ENCODE measurements at places on chromosomes 4 and X.

DNA sequence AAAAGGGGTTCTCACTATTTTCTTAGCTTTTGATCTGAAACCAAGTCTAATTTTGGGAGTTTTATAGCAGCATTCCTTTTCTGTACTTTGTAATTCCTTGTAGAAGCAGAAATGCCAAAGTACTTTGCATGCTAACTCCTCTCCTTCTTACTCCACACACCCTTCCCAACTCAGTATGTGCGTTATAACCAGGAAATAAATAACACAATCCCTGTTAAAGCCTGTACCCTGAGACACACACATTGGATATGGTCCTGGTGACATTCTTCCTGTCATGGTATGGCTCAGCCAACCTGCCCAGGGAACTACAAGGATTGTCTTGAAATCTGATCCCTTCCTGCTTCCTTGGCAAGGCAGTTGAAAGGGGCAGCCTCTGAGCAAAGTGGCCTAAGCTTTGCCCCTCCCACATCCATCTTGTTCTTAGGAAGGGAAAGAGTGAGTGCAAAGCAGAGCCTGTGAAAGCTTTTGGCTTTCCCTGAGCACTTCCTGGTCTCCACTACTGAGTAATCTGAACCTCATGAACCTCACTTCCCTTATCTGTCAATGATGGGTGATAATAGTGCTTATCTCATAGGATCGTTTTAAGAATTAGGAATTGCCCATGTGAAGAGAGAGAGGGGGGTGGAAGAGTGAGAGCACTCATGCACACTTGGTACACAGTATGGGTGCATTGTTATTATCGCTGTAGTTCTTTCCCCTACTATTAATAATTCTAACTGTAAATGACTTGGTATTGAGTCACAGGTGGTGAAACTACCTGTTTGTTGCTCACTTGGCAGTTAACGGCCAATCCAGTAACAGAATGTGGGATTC lies 109.3 kb downstream of the AFF2 start:
- no peak for DNase-seq

DNA sequence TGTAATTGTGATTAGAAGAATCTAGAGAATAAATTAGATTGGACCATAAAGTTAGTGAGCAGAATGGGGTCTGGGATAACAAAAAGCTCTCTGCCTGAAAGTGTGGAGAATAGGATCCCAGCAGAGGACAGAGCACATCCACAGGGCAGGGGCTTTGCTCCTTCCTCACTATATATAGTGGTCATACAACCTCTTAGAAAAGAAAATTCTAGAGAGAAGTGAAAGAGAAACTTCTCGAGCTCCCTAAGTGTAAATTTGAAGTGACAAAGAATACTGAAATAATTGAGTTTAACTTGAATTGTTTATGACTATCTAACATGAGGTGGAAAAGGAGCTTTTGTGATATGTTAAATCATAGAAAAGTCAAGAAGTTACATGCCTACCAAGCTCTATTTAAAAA lies 14.9 kb downstream of the ADAM29 start:
- DNase-seq, result no peak

GRCh38 chrX:2576793-2577192 lies 76.0 kb upstream of the DHRSX start:
- no peak for DNase-seq

GRCh38 chrX:16931371-16931770 lies 15.1 kb upstream of the REPS2 start:
- DNase-seq, result no peak

DNA sequence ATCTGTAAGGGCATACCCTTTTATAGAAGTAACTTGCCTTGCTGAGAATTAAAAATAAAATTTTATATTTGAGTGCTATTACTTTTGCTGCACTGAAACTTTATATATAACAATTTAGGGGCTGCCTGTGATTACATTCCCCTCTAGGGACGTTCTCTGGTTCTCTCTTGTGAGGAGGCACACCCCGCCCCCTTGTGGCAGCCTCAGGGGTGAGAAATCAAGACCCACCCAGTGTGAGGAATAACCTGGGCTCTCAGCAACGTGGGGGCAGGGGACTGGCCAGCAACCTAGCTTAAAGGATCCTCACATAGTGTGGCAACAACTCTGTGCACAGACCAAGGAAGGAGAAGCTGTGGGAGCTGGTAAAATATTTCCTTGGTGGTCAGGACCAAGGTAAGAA lies 43.7 kb downstream of the MAGEA9 start:
- DNase-seq, result peak; percentile 1

- DNase-seq, result no peak
Measured at GRCh38 chr4:26113339-26113940, 199.4 kb downstream of the SMIM20 start.

- no peak for DNase-seq
Measured at GRCh38 chr4:7876201-7876875, 63.3 kb downstream of the AFAP1 start.

DNA sequence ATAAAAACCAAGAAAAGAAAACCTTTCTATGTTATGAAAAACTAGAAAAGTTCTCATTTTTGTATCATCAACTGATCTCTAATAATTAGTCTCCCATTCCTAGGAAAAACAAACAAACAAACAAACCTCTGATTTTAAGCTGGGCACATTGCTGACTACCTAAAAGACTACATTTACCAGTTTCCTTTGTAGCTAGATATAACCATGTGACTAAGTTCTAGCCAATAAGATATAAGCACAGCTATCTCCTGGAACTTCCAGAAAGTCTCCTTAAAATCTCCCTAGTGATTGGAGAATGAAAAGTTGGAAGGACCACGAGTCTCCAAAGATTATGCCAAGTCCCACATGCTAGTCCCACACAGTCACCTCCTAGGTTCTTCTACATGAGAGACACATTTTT lies 108.9 kb downstream of the NR3C2 start:
- no peak for DNase-seq

DNA sequence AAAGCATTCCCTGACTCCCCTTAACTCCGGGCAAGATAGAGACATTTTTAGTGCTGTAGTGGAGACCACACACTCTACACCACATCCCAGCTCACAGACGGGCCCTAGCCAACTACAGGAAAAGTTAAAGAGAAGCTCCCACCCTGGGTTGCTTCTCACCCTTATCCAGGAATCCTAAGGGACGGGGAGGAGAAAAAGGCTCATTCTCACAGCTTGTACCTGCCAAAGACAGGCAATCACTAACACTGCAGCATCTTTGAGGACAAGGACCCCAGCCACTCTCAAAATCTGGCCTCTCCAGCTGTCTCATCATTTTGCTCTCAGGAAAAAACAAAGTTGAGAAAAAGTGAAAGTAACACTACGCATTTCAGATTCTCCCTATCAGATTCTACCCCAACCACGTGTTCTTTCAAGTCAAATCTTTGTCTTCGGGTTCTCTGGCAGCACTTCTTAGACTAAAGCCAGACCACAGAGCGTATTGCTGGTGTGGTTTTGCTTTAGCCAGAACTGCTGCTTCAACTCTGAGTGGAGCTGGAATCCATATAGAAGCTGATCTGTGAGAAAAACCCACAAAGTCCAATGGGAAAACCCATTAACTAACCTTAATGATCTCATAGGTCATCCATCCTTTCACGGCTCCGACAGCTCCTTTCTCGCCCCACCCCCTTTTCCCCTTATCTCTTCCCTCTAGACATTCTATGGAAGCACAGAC lies 605.9 kb upstream of the DIPK2B start:
- DNase-seq, result no peak

- DNase-seq, result no peak
Measured at GRCh38 chr4:59920416-59920815, 1279.7 kb upstream of the ADGRL3 start.

DNA sequence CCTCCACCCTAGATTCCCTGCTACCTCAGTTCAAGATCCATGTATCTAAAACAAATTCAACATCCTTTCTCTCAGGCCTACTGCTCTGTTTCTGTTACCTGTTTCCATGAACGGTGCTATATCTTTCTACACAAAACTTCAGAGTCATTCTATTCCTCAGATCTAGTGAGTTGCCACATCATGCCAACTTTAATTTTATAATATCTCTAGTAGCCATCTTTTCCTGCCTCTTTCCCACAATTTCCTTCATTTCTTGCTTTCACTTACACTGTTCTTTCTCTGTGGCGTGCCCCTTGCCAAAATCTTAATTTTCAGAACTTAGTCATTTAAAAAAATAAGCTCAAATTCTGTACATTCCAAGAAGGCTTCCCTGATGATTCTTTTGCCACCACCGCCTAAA lies 15.2 kb downstream of the GUCY1A1 start:
- DNase-seq, result no peak

- no peak for DNase-seq
Measured at GRCh38 chrX:15594371-15594770, 6.4 kb downstream of the ACE2 start.

- no peak for DNase-seq
Measured at GRCh38 chr4:139084804-139085093, 69.2 kb downstream of the NOCT start.

DNA sequence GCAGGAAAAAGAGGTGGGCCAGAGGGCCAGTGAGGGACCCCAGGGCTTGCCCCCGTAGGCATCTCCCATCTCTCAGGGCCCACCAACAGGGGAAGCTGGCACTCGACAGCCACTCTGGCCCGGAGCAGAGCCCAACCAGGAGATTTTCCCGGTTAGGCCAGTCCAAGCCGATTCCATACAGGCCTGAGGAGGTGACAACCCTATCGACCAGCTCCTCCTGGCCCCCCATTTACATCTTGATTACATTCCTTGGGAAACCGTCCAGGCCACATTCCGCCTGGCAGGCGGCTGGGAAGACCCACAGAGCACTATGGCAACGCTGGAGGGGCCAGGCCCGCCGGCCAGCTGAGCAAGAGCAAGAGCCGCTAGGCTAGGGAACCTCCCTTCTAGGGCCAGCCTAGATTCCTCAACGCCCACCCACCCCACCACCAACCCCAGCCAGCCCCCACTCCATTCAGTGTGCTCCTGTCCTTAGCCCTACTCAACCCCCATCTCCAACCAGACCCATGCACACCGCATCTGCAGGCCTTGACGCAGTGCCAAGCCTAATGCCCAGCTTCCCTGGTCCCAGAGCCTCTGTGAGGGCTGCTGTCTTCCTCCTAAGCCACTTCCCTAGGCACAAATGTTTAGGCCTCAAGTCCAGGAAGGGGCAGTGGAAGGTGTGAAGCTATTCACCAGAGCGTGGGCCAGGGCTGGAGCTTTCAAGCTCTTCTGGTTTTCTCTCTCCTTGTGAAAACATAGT lies 161.2 kb downstream of the EFNB1 start:
- no peak for DNase-seq

GRCh38 chr4:168188754-168189153 lies 96.4 kb downstream of the ANXA10 start:
- no peak for DNase-seq

GRCh38 chr4:81639248-81639647 lies 167.5 kb upstream of the RASGEF1B start:
- DNase-seq, result no peak

DNA sequence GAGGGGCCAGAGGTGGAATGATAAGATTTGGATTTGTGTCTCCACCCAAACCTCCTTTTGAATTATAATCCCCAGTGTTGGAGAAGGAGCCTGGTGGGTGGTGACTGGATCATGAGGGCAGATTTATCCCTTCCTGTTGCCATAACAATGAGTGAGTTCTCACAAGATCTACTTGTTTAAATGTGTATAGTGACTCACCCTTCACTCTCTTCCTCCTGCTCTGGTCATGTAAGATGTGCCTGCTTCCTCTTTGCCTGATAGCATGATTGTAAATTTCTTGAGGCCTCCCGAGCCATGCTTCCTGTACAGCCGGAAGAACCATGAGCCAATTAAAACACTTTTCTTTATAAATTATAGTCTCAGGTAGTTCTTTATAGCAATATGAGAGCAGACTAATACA lies 348.6 kb downstream of the AR start:
- no peak for DNase-seq

DNA sequence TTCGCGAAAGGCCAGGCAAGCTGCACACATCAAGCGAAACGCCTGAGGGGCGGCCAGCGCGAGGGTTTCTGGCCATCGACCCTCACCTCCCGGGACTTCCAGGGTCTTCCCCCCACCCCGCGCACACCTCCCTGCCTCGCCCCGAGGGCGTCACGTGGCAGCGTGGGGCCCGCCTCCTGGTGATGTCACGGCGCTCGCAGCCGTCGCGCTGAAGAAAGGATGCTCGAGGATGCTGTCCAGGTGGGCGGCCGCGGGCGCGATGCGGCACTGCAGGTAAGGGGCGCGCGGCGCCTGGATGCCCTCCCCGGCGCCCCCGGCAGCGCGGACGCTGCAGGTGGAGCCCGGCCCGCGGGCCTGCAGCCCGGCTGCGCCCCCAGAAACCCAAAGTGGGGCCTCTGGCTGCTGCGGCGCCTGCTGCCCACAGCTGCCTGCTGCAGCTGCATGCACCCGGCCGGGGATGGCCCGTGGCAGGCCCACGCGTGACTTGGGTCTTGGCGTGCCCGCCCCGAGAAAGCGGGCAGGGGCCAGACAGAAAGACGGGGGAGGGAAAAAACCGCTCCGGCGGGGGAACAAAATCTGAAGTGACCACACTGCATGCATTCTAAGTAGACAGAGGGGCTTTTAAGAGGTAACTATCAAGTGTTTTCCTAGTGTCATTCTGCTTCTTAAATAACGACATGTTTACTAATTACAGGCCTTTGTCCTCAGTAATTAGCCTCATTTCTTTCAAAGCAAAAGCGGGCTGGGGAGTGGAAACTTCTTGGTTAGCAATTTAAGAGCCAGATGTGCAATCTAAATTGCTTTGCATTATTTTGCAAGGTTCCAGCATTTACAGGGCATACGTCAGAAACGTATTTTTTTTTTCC lies 1.7 kb downstream of the CLCN4 start:
- DNase-seq, result peak; percentile 72

GRCh38 chr4:15665753-15666365 lies 10.7 kb upstream of the FBXL5 start:
- no peak for DNase-seq

Measured in NCI-H345 (cell line).